ENCODE measurements at places on chromosomes 16 and 17.

GRCh38 chr17:16363749-16364536, 10.7 kb upstream of the CENPV start:
- no peaks in the 10 kb centered on the region for H3K27me3 ChIP-seq
- H3K4me1 ChIP-seq, result no peaks in the 10 kb centered on the region
- no peaks in the 10 kb centered on the region for H3K36me3 ChIP-seq
- H3K4me3 ChIP-seq, result no peak overlapping the region

- peaks cover 6% of the 10 kb centered on the region for H3K4me1 ChIP-seq
- no peaks in the 10 kb centered on the region for H3K36me3 ChIP-seq
- peaks cover 2% of the 10 kb centered on the region for H3K27me3 ChIP-seq
- no peak overlapping the region for H3K4me3 ChIP-seq
- DNase-seq, result no peak
- no peak overlapping the region for H3K27ac ChIP-seq
Observed at GRCh38 chr16:55778757-55779156, 54.1 kb downstream of the CES1 start.

GRCh38 chr16:7037495-7037894, 295.1 kb upstream of the RBFOX1 start:
- no peak overlapping the region for H3K27ac ChIP-seq
- H3K4me1 ChIP-seq, result no peaks in the 10 kb centered on the region
- no peak overlapping the region for H3K4me3 ChIP-seq
- DNase-seq, result no peak
- peaks cover 4% of the 10 kb centered on the region for H3K36me3 ChIP-seq
- peaks cover 3% of the 10 kb centered on the region for H3K27me3 ChIP-seq

DNA sequence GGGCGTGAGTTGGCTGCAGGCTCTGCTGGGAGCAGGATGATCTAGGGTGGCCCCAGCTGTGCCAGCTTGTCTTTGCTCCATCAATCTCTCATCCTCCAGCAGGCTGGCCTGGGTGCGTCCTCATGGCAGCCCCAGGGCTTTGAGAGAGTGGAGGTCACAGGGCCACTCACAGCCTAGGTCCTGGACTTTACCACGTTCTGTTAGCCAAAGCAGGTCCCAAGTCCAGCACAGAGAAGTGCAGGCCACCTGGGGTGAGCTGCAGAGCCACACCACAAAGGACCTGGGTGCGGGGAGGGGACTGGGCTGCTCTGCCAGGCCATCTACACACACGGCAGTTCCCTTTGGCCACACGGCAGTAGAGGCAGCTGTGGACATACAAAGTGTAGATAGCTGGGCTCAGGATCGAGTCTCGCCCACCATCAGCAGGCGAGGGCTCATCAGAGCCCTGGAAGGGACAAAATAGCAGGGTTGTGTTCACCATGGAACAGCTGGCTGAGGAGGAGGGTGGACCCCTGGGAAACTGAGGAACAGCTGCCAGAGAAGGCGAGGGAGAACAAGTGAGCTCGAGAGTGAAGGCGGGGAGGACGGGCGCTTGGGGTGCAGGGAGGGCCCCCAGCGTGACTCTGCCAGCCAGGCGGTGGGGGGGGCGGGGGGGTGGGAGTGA, 30.0 kb downstream of the SREBF1 start:
- no peak for DNase-seq
- no peak overlapping the region for H3K4me3 ChIP-seq
- no peak overlapping the region for H3K27ac ChIP-seq
- peaks cover 25% of the 10 kb centered on the region for H3K36me3 ChIP-seq
- H3K27me3 ChIP-seq, result peaks cover 28% of the 10 kb centered on the region

GRCh38 chr16:84194470-84195200, 3.7 kb downstream of the ADAD2 start:
- no peaks in the 10 kb centered on the region for H3K36me3 ChIP-seq
- H3K4me3 ChIP-seq, result no peak overlapping the region
- peaks cover 17% of the 10 kb centered on the region for H3K4me1 ChIP-seq
- H3K27ac ChIP-seq, result peak overlapping the region; percentile 18
- H3K27me3 ChIP-seq, result peaks cover 4% of the 10 kb centered on the region

- H3K4me3 ChIP-seq, result no peak overlapping the region
- no peak for DNase-seq
- no peak overlapping the region for H3K27ac ChIP-seq
- H3K4me1 ChIP-seq, result no peaks in the 10 kb centered on the region
- H3K27me3 ChIP-seq, result no peaks in the 10 kb centered on the region
Observed at GRCh38 chr16:56067406-56067805, 123.9 kb upstream of the GNAO1 start.

DNA sequence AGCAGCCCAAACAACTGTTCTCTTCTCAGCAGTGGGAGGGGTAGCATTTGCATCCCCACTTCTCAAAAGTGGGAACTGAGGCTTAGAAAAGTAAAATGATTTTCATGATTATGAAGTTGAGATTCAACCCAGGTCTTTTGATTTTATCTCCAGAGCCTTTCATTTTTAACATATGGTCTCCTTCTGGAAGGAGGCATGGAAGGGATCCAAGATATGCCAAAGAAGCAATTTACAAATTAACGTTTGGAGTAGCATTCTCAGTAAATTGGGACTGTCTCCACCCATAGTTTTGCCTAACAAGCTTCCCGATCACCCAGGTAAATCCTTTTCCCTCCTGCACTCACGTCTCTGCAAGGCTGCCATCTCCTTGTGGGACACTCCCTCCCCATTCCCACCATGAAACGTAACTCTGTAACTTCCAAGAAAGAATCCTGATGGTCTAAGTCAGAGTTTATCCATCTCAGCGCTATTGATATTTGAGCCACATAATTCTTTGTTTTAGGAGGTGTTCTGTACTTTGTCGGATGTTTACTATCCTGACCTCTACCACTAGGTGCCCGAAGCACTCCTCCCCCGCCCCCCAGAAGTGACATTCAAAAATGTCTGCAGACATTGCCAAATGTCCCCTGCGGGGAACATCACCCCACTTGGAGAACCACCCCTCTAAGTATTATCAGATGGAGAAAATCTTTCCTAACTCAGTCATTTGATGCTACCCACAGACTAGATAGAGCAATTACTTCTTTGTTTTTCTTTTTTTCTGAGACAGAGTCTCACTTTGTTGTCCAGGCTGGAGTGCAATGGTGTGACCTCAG, 32.9 kb upstream of the NFAT5 start:
- H3K27me3 ChIP-seq, result no peaks in the 10 kb centered on the region
- no peak overlapping the region for H3K4me3 ChIP-seq
- H3K4me1 ChIP-seq, result peaks cover 44% of the 10 kb centered on the region
- no peak overlapping the region for H3K27ac ChIP-seq

- no peak overlapping the region for H3K27ac ChIP-seq
- no peaks in the 10 kb centered on the region for H3K4me1 ChIP-seq
- peaks cover 5% of the 10 kb centered on the region for H3K27me3 ChIP-seq
- H3K36me3 ChIP-seq, result peaks cover 3% of the 10 kb centered on the region
Observed at GRCh38 chr17:32596628-32597027, 109.8 kb downstream of the CDK5R1 start.

GRCh38 chr16:75860326-75861053, 134.2 kb upstream of the CPHXL start:
- no peak overlapping the region for H3K27ac ChIP-seq
- peaks cover 3% of the 10 kb centered on the region for H3K27me3 ChIP-seq
- DNase-seq, result no peak
- H3K4me1 ChIP-seq, result no peaks in the 10 kb centered on the region
- H3K4me3 ChIP-seq, result no peak overlapping the region
- no peaks in the 10 kb centered on the region for H3K36me3 ChIP-seq

GRCh38 chr17:68424861-68425260, 32.4 kb downstream of the WIPI1 start:
- peaks cover 42% of the 10 kb centered on the region for H3K36me3 ChIP-seq
- peaks cover 4% of the 10 kb centered on the region for H3K27me3 ChIP-seq
- no peak for DNase-seq
- no peaks in the 10 kb centered on the region for H3K4me1 ChIP-seq

DNA sequence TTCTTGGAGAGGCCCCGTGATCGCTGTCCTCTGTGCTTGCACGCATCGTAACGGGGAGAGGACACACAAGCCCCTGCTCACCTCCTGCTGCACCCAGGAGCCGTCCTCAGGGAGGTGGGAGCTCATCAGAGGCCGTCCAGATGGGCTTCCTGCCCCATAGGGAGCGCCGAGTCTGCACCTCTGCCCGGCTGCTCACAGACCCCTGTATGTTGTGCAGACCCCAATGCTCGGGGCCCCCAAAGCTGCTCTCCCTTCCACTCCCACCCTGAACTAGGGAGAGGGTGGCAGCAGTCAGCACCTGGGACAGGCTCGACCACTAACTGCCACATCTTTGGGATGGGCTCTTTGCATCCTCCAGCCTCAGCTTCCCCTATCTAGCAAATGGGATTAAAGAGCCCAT, 4.4 kb upstream of the ZNF469 start:
- peaks cover 8% of the 10 kb centered on the region for H3K27me3 ChIP-seq
- no peak for DNase-seq

DNA sequence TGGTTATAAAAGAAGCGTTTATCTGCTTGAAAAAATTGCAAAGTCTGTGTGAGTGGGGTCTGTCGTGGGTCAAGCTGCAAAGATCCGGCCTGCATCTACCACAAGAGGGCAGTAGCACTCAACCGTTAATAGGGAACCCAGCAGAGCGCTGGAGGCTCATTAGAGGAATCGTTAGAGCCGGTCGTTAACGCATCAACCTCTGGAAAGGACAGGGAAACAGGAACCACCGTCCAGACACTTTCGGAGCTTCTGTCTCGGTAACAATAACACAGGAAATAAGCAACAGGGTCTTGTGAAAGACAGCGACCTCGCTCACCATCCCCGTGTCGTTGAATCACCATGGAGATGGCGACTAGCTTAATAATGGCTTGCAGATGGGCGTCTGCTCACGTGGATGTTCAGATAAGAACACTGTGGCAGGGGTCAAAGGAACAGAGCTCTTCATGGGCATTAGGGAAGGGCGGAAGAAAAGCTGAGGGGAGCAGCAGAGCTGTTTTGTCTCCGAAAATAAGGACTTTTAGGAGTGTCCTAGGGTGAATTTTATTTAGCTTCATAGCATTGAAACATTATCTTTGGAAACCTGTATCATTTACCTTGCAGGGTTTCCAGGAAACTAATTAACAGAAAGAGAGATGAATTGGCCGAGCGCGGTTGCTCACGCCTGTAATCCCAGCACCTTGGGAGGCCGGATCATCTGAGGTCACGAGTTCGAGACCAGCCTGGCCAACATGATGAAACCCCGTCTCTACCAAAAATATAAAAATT, 11.9 kb upstream of the NSRP1 start:
- DNase-seq, result peak; percentile 78
- peak overlapping the region; percentile 96 for H3K27ac ChIP-seq
- H3K36me3 ChIP-seq, result no peaks in the 10 kb centered on the region

DNA sequence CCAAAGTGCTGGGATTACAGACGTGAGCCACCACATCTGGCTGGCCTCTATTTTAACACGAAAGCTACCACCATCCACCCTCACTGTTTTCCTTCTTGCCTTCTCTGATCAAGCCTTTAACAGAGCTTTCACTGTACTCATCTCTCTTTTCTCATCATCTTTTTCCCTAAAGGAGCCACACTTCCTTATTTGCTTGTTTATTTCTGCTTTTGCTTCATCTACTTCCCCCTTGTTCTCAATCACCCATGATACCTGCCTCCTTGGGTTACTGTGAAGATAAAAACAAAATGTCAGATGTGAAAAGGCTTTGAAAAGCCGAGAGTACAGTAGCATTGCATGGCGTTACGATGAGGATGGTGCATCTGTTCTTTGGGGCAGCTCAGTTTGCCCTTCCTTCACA, 79.9 kb downstream of the ZNF18 start:
- DNase-seq, result no peak
- H3K27me3 ChIP-seq, result peaks cover 4% of the 10 kb centered on the region
- H3K27ac ChIP-seq, result no peak overlapping the region
- H3K4me3 ChIP-seq, result no peak overlapping the region
- H3K36me3 ChIP-seq, result peaks cover 7% of the 10 kb centered on the region

DNA sequence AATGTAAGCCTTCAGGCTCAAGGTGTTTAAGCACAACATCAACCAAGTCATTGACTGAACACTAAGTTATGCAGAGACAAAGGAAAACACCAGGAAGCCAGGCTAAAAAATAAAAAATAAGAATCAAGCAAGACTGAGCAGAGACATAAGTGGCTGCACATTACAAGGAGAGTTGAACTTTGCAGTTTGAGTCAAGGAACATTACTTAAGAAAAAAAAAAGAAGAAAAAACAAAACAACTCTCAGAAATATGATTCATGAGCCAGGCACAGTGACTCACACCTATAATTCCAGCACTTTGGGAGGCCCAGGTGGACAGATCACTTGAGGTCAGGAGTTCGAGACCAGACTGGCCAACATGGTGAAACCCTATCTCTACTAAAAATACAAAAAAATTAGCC, 168.1 kb downstream of the C16orf95 start:
- H3K4me3 ChIP-seq, result no peak overlapping the region
- H3K36me3 ChIP-seq, result peaks cover 5% of the 10 kb centered on the region

DNA sequence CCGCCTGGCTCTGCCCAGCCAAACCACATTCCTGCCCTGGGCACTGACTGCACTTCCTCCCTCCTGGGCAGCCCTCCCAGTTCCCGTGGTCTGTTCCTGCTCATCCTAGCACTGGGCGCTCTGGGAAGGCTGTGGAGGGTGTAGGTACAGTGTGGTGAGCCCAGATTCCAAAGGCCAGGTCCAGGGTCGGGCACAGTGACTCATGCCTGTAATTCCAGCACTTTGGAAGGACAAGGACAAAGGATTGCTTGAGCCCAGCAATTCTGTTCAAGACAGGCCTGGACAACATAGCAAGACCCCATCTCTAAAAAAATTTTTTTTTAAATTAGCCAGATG, 30.6 kb downstream of the C16orf74 start:
- no peak overlapping the region for H3K4me3 ChIP-seq
- H3K4me1 ChIP-seq, result peaks cover 7% of the 10 kb centered on the region
- no peak overlapping the region for H3K27ac ChIP-seq

- peak overlapping the region; percentile 31 for H3K27ac ChIP-seq
- no peak for DNase-seq
- H3K4me3 ChIP-seq, result no peak overlapping the region
Observed at GRCh38 chr17:18218756-18219415, 6.5 kb upstream of the LLGL1 start.

- no peak for DNase-seq
- no peak overlapping the region for H3K4me3 ChIP-seq
- no peaks in the 10 kb centered on the region for H3K27me3 ChIP-seq
- peaks cover 4% of the 10 kb centered on the region for H3K36me3 ChIP-seq
Observed at GRCh38 chr16:26667307-26667706, 399.4 kb upstream of the C16orf82 start.

DNA sequence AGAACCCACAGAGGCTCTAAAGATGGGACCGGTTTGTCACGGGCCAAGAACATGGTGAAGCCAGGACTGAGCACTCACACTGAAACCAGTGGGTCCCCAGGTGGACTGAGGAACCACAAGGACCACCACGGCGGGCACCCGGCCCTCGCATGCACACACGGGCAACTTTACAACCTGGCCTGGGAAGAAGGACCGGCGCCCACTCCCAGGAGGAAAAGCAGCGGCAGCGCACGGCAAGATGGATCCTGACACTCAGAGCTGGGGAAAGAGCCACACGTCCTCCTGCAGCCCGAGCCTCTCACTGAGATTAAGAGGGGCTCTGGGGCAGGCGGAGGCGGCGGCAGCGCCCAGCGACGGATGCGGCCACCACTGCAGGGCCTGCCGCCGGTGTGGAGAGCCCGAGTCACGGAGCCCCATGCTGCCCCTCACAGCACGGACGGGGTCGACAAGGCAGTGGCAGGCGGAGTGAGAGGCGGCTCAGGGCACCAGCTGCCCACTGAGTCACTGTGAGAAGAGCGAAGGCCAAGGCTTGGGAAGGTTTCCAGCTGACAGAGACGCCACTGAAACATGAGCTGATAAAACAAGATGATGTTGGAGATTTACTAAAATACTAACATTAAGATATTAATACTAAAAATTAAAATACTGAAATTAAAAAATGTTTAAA, 118.3 kb downstream of the ANKRD11 start:
- peaks cover 61% of the 10 kb centered on the region for H3K4me1 ChIP-seq
- no peak for DNase-seq
- H3K4me3 ChIP-seq, result no peak overlapping the region
- no peak overlapping the region for H3K27ac ChIP-seq
- peaks cover 2% of the 10 kb centered on the region for H3K27me3 ChIP-seq
